ENCODE measurements at places on chromosomes 5 and 9. TPM values are rescaled to one million over a fixed set of nuclear protein-coding genes. Genes with fewer than 3 reads are reported as not detected.
A peak's percentile ranks its signal among the peaks of the same experiment; 100 is the strongest.

The PELO gene
- polyA plus RNA-seq, result 31.9 TPM

The TLX3 gene
- not detected for polyA plus RNA-seq

DNA sequence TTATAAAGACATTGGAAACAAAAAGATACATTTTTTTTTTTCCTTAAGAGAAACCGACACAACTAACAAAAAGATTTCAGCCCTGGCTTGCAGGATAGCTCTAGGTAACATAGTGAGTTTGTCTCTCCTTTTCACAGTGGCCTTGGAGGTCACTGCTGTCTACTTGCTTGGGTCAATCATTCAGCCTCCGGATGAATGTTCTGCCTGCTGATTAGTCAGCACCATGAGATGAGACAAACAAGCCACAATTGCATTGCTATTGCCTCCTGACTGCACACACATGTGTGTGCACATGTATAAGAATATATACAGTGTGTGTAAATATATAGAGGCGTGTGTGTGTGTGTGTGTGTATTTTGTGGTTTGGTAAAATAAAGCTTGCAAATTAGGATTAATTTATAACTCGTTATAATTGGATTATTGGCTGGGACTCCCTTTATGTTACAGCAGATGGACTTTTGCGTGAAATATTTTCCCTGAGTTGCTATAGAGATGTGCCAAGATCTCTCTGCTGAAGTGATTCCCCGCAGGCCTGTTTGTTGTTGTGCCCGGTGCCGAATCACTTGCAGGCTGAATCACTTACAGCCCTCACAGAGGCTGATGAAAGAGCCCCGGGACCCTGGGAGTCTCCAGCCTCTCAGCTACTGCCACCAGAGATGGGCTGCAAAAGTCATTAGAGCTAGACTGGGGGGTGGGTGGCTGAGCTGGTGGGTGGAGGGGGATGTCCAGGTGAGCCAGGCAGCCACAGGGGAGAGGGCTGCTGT lies 161.2 kb downstream of the FGF18 start:
- DNase-seq, result no peak

GRCh38 chr5:11126844-11127243 lies 365.8 kb upstream of the DAP start:
- no peak for DNase-seq

GRCh38 chr9:119234636-119235035 lies 134.6 kb downstream of the BRINP1 start:
- DNase-seq, result no peak

The COMMD10 gene
- 63.6 TPM for polyA plus RNA-seq

DNA sequence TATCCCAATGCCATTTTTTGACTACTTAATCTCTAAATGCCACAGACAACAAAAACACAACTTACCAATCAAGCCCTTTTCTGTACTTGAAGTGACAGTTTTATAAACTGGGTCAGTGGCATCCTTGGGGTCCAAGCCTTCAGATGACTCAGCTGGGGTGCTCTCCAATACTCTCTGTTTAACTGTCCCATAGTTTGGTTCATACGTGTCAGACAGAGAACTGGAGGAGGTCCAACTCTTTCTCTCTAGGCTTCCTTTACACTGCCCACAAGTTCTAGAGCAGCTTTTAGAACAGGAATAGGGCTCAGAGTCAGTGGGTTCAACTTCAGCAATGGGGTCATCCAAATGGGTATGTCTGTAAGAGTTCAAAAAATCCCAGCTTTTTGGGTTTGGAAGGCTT lies 166.9 kb downstream of the CDC42SE2 start:
- DNase-seq, result no peak

GRCh38 chr5:139740138-139740991 lies 55.2 kb upstream of the PSD2 start:
- no peak for DNase-seq

DNA sequence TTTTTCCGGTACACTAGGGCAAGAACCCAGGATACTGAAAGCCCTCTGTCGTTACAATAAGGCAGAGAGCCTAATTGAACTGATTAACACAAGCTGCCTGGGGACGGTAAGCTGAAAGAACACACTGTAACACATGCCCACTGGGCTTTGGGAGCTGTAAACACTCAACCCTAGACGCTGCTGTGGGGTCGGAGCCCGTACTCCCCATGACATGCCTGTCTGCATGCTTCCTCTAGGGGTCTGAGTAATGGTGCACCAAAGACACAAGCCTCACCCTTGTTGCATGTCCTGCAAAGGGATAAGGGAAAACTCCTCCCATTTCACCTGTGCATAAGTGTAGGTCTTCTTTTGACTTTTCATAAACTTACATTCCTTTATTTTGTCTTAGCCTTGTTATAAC lies 194.0 kb downstream of the FBXL7 start:
- DNase-seq, result no peak

DNA sequence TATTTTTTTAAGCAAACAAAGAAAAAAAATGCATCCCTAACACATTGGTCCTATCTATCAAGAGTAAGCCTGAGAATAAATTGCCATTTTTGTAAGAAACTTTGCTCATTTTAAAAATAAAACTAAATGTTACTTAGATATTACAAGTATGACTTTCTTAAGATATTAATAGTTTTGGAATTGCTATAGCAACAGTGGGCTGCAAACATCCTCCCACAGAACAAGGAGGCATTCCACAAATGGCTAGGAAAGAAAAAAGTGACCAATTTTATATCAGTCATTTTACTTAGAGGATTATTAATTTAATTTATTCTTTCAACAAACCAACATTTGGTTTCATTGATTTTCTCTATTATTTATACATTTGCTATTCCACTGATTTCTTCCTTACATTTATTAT lies 63.7 kb downstream of the LURAP1L start:
- DNase-seq, result no peak

The BTNL9 gene
- 10.6 TPM for polyA plus RNA-seq

- no peak for DNase-seq
Observed at GRCh38 chr9:90449213-90449925, 193.3 kb downstream of the DIRAS2 start.

The ADAMTS13 gene
- polyA plus RNA-seq, result 6.1 TPM

DNA sequence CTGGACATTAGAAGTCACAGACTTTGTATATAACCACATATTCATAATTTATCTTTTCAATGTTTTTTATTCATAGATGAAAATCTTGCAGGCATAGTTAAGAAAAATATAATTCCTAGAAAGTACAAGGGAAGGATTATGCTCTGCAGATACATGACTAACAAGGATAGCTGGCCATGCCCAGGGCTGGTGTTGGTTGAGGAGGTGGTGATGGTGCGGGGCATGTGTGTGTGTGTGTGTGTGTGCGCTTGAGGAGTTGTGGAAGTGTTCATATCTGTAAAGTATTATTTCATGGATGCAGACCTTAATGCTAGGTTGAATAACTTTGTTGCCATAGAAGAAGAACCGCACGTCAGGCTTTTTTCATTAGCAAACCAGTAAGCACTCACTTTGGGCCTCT lies 1.3 kb downstream of the S1PR3 start:
- DNase-seq, result no peak

- no peak for DNase-seq
Observed at GRCh38 chr5:155113888-155114287, 100.3 kb downstream of the KIF4B start.

GRCh38 chr5:176366232-176366894 lies 1.1 kb downstream of the ARL10 start:
- DNase-seq, result no peak

The CRAT gene
- 45.2 TPM for polyA plus RNA-seq

DNA sequence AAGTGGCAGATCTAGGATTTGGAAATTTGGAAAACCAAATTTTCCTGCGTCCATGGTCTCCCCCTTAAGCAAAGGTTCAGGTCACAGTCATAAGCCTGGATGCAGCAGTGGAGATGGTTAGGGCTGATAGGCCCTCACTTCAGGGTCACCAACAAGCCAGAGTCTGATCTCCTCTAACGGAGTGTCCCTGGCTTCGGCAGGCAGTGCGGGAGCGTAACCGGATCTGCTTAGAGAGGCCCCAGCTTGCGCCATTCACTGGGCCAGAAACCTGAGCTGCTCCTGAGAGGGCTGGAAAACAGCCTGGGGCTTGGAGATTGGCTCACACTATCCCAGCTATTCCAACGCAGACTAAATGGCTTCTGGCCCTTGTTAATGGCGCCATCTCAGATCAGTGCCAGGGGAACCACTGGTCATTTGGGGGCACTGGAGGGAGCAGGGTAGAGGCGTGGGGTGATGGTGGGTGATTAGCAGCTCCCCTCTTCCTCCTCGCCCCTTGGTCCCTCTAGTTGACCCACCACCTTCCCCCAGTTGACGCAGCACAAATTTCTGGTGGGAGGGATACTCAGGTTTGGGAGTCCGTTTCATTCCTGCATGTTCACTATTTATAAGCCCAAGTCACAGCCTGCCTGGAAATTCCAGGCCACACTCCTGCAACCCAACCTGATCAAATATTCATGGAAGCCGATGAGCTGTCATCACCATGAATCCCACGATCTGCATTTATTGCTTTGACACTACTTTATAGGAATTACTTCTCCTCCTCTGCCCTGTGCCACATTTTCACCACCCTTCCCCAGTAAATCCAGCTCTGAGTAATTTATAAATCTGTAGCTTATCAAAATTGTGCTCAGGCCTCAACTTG lies 134.6 kb upstream of the CPEB4 start:
- no peak for DNase-seq

DNA sequence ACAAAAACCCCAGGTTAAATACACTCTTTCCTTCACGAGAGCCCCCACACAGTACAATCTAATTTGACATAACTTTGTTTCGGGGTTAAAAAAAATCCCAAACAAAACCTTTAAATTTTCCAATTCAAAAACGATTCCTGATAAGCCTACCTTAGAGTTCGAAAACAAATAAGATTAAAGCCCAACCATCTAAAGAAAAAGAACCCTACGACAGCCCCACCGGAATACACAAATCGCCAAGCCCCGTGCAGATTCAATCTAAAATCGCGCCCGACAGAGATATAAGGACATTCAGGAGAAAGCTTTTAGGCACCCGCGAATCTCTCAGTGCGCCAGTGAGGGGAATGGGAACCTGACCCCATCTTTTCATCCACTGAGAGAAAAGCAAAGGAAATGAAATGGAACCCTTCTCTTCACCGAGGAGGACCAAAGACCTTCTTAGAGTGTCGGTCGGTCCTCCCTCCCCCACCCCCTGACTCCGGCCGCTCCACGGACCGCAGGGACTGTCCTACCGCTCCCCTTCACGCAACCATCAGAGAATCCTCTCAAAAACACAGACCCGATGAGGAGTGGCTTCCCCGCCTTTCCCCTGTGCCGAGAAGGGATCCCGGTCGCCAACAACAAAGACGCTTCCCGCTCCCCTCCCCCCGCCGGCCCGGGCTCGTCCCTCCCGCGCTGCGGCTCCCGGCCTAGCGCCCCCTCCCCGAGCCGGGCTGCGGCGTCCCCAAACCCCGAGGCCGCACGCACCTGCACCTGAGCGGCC lies 925 bp downstream of the ABHD17B start:
- peak; percentile 44 for DNase-seq

The N4BP3 gene
- polyA plus RNA-seq, result 4.3 TPM

The WDR31 gene
- polyA plus RNA-seq, result 7.7 TPM

DNA sequence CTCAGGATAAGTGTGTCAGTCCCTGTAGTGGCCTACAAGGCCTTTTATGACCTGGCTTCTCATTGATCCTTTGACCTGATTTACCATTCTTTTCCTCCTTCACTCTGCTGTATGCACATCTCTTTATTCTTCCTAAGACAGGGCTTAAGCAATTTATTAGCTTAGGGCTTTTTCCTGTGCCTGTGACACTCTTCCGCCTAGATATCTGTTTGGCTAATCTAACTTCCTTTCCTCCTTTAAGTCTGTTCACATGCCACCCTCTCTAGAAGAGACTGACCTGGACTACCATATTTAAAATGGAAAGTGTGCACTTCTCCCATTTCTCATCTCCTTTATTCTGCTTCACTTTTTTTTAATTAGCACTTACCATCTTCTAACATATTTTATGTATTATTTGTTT lies 29.1 kb downstream of the FOCAD start:
- DNase-seq, result no peak

- no peak for DNase-seq
Observed at GRCh38 chr9:123787416-123787815, 142.5 kb downstream of the DENND1A start.

GRCh38 chr9:79731171-79731890 lies 159.6 kb downstream of the TLE4 start:
- DNase-seq, result no peak

The ACSL6 gene
- polyA plus RNA-seq, result 1.7 TPM

- DNase-seq, result no peak
Observed at GRCh38 chr9:114745108-114745848, 60.6 kb downstream of the TNFSF15 start.

The TRIM41 gene
- polyA plus RNA-seq, result 34.3 TPM

DNA sequence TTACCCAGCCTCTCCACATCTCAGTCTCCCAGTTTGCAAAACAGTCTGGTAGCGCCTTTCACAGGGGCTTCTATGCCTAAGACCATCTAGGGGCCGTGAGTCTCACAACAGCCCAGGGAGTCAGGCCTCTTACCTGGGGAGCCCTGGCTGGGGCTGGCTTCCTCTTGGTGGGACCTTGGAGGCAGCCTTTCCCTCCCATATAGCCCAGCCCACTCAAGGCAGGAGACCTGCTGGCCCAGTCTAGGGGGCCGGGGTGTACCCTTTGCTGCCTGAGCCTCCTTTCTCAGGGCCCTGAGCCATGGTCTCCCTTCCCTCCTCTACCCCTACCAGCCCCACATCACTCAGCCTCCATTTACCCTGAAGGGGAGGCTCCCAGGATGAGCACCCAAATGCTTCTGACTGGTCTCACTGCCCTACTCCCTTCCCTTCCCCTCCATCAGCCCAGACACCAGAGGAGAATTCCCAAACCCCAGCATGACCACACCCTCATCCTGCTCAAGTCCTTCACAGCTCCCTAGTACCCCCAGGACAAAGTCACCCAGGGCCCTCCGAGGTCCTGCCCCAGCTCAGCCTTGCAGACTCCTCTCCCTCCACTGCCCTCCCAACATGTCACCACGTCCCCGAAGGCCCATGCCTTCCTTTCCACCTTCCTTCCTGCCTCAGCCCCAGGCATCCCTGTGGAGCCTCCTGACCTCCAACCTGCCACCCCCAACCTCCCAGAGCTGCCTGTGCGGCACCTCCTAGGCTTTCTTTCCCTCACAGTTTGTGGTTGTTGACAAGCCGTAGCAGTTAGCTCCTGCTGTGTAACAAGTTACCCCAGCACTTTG lies 55.3 kb downstream of the BARX1 start:
- DNase-seq, result no peak

The FBP2 gene
- polyA plus RNA-seq, result 0.11 TPM

DNA sequence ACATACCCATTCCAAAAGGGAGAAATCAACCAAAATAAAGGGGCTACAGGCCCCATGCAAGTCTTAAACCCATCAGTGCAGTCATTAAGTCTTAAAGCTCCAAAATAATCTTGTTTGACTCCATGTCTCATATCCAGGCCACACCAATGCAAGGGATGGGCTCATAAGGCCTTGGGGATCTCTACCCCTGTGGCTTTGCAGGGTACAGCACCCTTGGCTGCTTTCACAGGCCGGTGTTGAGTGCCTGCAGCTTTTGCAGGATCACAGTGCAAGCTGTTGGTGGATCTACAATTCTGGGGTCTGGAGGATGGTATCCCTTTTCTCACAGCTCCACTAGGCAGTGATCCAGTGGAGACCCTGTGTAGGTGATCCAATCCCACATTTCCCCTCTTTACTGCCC lies 5.0 kb upstream of the SPINK14 start:
- no peak for DNase-seq

DNA sequence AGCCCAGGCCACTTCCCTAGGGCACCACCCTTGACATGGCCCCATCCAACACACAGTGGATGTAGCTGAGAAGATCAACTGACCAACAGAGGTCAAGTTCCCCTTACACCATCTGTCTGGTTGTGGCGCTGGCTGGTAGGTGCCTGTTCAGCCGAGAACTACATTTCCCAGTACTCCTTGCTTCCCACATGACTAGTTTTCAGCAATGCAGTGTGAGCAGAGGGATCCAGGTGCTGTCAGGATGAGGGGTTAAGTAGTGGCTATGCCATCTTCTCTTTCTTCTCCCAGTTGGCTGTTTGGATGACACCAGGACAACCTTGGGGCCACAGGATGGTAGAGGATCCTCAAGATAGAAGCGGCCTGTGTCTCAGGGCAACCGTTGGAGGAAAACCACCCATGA lies 48.6 kb upstream of the SH3PXD2B start:
- DNase-seq, result no peak

Measured in left renal cortex interstitium (tissue), 4 donors.